ENCODE measurements at places on chromosomes 12 and 14.
A peak's percentile ranks its signal among the peaks of the same experiment; 100 is the strongest.

DNA sequence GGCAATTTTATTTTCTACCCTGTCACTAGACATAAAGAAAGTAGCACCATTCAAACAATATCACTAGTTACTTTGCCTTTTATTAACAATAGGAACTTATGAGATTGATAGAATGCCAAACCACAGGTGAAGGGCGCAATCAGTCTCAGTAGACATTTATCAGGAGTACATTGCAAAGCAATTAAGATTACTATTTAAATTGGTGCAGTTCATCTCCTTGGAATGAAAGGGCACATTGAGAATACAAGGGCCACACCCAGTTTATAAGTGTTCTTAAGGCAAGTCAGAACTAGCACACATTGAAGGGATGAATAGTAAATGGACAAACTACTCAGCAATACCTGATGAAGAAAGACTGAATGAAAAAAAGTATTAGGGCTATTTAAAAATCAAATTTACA is 601.4 kb downstream of the C12orf50 start:
- no peak for DNase-seq

GRCh38 chr12:127398016-127398710 is 868.8 kb upstream of the TMEM132C start:
- DNase-seq, result no peak

- DNase-seq, result no peak
Measured at GRCh38 chr12:111091051-111091450, 170.7 kb upstream of the MYL2 start.

GRCh38 chr14:76305268-76305826 is 70.6 kb upstream of the ESRRB start:
- DNase-seq, result no peak

DNA sequence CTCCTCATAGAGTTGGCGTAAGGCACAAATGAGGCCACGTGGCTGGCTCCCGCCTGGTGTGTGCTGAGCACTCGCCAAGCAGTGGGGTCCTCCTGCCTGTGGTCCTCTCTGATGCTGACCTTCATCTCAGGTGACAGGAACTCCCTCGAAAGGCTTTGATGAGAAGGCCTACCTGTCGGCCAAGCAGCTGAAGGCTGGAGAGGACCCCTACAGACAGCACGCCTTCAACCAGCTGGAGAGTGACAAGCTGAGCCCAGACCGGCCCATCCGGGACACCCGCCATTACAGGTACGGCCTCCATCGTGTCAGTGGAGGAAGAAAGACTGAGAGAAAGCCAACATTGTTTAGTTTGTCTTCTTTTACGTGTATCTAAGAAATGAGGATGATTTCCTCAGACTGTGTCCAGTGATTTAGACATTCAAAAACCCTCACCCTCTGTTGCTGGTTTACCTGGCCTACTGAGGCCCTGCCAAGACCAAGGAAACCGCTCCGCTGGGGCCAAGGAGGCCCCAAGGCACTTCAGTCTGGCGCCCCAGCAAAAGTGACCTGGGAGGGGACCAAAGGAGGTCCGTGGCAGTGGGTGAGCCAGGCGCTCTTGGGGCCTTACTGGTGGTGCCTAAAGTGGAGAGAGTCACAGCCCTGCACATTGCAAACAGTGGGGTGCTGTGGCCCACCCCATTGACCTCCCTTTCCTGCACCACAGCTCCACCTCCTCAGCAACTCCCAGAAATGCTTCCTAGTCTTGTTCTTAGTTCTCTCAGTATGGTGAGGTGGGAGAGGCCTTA is 60.8 kb downstream of the GALNT16 start:
- DNase-seq, result peak; percentile 3

DNA sequence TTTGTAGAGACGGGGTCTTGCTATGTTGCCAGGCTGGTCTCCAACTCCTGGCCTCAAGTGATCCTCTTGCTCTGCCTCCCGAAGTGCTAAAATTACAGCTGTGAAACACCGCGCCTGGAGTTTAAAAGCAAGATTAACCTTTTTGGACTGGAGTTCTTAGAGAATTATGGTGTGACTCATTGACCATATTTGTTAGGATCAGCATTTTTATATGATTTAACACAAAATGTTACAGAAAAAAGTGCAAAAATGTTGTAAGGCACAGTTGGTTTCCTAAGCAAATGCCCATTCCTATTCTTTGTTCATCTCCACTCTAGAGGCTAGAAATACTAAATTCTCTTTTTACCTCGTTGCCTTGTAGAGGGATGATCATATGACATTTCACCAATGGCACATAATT is 27.6 kb downstream of the SLC35E3 start:
- no peak for DNase-seq

DNA sequence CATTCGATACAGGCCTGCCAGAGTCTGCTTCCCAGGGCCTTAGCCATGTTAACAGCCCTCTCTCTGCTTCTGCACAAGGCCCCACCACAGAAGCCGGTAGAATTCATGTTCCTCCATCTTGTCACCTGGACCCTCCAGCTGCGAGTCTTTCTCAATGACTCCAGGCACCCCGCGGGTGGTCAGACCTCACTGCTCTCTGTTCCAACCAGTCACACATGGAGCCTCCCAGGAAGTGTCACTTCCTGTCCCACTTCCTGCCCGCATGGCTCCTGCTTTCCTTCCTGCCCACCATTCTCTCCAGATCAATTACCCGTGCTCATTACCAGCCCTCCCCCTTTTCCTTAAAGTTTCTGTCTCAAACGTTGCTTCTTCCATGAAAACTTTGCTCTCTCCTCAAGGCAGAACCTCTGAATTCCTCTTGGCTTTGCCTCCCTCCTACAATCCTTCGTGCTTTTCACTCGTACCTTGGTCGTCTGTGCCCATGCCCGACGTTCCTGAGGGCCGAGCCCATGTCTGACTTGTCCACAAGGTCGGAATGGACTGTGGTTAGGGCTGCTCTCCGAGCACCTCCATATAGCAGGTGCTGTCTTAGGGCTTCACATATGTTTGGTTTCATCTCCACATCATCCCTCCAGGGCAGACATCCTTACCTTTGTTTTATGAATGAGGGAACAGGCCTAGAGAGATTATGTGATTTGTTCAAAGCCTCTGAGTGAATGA is 172.1 kb downstream of the TSPAN9 start:
- DNase-seq, result no peak

- no peak for DNase-seq
Measured at GRCh38 chr14:74656964-74657363, 44.9 kb upstream of the LTBP2 start.

- DNase-seq, result no peak
Measured at GRCh38 chr12:46149905-46150304, 118.9 kb downstream of the SLC38A1 start.

GRCh38 chr14:26820138-26820537 is 222.3 kb upstream of the NOVA1 start:
- DNase-seq, result no peak

GRCh38 chr14:75926431-75927115 is 55.2 kb downstream of the TGFB3 start:
- DNase-seq, result no peak

DNA sequence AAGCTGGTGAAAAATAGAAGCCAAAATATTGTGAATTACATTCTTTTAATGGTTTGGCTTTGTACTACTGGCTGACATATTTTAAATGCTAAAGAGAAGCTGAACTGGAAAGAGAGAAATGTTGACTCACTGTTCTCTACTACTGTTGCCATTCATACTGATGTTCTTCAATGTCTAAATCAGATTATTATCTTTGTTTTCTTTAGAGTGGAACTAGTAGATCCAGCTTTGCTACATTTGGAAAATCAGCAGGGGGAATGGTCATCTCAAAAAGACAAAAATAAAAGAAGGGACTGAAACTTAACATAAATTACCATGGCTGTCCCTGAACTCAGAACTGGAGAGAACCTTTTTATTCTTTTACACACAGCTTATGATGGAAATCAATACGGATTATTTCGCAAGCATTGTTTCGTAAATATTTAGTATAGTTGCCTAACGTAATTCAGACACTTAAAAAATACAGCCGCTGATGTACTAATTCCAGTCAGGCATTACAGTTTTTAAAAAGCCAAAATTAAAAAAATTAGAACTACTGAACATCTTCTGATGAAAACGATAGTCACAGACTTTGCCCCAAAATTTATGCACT is 76.3 kb upstream of the OTX2 start:
- DNase-seq, result no peak

DNA sequence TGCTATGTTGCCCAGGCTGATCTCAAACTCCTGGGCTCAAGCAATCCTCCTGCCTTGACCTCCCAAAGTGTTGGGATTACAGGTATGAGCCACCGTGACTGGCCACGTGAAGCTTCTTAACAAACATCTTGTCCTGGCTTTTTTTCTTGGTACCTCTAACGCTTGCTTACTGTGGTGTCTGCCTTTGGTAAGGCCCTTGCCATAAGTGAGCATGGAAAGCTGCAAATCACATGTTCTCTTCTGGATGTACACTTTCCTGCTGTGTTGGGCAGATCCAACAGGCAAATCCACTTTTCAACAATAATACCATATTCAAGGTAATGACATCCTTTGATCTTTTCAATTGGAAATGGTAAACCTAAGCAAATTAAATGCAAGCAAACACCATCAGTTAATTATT is 54.6 kb downstream of the ARF6 start:
- DNase-seq, result no peak

GRCh38 chr14:69615496-69616407 is 4.4 kb downstream of the SUSD6 start:
- no peak for DNase-seq

DNA sequence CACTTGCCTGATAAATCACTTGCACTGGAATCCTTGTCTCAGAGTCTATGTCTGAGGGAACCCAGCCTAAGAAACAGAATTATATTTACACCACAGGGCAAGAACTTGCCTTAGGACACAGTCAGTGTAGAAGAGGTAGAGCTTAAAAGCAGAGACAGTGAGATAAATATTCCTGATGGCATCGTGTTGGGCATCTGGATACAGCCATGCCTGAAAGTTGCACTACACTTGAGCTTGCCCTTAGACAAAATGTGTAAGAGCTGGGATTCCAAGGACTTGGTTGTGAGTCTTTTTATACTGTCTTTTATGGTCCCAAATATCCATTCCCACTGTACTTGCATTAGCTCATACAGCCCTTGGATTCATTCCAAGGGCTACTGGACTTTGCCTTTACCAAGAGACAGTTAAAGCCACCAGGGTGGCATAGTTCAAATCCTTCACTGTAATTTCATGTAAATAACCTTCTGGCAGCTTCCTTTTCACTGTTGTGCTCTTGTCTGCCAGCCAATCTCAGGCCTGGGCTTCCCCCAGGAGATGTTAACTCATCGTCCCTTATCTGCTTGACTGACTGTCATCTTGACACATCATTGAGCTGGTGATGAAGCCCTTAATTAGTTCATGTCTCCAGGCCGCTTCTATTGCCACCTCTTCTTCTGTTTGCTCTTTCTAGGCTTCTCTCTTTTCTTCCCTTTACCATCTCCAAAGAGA is 577.9 kb upstream of the TBX3 start:
- DNase-seq, result no peak

DNA sequence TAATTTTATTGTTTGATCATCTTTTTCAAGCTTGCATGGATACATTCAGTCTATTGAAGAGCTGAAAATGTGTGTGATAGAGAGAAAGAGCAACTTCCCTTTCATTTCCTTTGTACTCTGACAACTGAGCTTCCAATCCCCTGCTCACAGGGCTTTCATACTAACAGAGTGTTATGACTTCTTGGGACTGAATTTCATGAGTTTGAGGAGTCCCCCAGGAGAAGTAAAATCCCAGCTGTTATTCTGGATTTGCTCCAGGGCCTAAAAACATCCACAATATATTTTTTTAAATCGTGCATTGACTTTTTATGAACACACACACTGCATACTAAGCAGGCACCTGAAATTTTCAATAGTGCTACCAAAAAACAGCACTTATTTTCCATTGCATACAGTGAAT is 195.8 kb upstream of the CAND1 start:
- DNase-seq, result no peak

- no peak for DNase-seq
Measured at GRCh38 chr14:52073251-52073650, 4.4 kb upstream of the NID2 start.

- no peak for DNase-seq
Measured at GRCh38 chr12:66044731-66045130, 85.8 kb downstream of the LLPH start.

DNA sequence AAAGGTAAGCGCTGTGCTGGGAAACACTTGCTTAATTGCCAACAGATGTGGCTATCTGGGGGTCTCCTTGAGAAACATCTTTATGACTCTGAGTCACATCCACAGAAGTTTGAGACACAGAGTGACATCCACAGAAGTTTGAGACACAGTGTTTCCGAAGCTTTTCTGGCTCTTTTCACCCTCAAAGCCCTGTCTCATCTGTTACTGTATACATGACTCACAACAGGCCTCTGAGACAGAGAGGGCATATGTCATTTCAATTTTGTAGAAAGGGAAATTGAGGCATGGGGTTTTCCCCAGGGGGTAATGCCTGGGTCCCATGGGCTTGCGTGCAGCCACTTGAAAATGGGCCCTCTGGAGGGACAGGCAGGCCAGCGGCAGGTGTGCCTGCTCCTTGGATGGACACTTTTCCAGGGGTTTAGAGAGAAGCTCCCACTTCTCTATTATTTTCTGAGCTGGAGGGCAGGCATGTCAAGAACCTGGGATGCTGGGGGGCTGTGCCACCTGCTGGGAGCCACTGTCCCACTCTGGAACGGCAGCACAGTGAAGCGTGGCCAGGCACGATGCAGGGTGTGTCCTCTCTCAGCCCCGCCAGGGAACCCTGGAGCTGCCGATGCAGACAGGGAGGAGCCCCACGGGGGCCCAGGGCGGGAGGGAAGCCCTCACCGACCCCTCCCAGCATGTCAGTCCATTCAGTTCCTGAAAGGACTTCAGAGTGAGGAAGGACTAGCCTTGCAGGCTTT is 111.3 kb upstream of the FKBP4 start:
- no peak for DNase-seq

DNA sequence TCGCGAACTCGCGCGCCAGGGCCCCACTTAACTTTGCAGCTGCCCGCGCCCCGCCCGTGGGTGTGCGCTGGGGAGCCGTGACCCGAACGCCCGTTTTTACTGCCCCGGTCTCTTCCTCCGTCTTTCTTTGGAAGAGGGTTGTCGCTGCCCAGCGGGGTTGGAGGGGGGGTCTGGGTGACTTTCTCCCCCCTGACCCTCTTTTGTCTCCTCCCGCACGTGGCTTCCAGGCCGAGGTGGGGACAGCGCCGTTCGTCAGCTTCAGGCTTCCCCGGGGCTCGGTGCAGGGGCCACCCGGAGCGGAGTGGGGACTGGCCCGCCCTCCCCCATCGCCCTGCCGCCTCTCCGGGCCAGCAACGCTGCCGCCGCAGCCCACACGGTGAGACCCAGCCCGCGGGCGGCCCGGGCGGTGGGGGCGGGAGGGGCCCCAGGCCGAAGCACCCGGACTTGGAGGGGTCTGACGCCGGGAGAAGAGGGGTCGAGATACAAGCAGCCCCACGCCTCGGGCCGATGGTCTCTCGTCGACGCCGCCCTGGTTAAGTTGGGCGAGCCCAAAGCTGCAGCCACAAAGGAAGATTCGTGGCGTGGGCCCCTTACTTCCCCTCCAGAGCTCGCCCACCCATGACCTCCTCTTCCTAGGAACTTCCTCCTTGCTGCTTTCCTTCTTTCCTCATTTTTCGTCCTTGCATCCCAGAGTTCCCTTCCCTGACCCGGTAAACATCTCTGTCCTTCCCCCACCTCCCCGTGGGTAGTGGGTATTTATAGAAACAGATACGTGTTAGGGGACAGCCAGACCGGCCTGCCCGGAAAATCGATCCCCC is 1.2 kb downstream of the DYRK2 start:
- DNase-seq, result peak; percentile 47

- no peak for DNase-seq
Measured at GRCh38 chr14:67630186-67630585, 10.5 kb downstream of the ARG2 start.

Measured in activated CD8-positive, alpha-beta memory T cell treated with anti-CD3 and anti-CD28 coated beads, Interleukin-2, amount 50 U/mL, for 4 hours (primary cell).